ENCODE measurements at places on chromosomes 1 and 21.

GRCh38 chr1:94925561-94926125 lies 1.3 kb downstream of the CNN3 start:
- no peak for DNase-seq

- DNase-seq, result no peak
Measured at GRCh38 chr21:30447056-30447455, 7.0 kb downstream of the KRTAP15-1 start.

GRCh38 chr1:51859333-51859732 lies 19.2 kb downstream of the NRDC start:
- DNase-seq, result no peak

- DNase-seq, result no peak
Measured at GRCh38 chr1:47991673-47992072, 5.5 kb downstream of the TRABD2B start.

GRCh38 chr1:221998186-221998612 lies 256.3 kb upstream of the DUSP10 start:
- DNase-seq, result no peak

DNA sequence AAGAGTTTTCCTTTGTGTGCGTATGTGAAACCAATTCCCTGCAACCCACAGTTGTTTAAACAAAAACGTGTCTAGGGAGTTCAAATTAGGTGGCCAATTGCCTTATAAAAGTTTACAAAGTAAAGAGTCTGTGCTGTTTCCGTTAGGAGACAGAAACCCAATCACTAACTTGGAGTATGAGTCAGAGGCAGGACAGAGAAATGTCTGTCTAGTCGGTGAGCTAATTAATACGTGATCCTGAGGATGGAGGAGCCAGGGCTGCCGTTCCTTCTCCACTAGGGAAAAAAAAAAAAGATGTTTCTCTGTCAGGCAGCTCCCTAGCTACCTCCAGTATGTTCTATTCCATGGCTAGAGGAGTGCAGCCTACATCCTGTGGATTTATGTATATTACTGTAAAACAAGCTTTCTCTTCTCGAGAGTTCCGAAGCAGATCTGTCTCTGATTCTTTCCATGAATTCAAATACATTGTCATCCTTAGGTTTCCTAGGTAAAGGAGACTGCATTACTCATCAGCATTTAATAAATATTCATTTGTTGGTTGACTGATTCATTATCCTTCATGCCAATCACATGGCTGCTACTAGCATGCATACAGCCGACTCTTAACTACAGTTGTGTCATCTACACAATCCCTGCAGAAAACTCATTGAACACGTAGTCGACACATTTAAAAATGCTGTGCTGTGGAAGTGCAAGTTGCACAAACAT lies 430.6 kb downstream of the KIF26B start:
- DNase-seq, result no peak

GRCh38 chr1:13930151-13930550 lies 230.2 kb downstream of the PRDM2 start:
- no peak for DNase-seq

DNA sequence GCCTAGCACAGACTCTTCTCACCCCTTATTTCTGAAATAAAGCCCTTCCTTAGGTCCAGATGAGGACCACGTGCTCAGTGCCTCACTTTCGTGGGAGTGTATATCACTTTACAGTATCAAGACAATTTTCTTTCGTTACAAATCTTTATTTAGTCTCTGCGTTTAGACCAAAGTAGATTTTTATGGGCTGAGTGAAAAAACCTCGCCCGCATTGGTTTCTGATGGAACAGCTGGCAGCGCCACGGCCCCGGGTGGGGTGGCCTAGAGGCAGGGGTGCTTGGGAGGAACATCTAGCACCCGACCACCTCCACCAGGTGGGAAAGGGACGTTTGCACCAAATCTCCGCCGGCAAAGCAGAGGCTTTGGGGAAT lies 7.6 kb downstream of the SIM2 start:
- no peak for DNase-seq

- DNase-seq, result no peak
Measured at GRCh38 chr1:233575450-233575849, 38.5 kb upstream of the KCNK1 start.

DNA sequence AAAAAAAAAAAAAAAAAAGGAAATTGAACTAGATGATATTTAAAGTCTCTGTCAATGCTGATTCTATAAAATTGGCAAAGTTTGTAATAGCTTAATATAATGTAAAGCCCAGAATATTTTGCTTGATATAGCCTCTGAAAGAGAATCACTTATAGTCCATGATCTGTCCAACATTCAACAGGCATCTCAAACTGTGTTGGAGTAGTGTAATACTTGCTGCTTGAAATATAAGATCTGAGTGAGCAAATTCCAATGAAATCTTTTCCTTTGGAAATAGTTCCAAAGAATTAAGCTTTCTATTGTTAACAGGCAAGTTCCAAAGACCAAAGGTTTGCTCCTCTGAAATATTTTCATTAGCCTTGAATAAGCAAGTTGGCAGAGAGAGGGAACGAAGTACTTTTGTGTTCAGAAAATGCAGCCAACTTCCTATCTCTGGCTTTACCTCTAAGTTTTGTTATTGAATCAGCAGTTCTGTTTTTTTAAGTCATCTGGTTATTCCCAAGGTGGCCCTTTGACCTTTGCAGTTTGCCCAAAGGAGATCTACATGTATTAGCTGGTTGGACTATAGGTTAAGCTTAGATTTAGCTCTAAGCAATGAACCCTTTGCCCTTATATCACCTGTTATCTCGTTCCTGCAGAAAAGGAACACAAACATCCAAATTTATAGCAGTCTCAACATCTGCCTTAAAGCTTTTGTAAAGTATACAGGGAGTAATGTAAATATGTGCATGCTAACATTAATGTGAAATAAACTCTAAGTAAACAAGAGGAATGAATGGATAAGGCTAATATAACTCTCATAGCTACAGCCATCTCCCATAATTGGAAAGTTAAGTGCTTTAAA lies 24.4 kb upstream of the CEP350 start:
- no peak for DNase-seq

DNA sequence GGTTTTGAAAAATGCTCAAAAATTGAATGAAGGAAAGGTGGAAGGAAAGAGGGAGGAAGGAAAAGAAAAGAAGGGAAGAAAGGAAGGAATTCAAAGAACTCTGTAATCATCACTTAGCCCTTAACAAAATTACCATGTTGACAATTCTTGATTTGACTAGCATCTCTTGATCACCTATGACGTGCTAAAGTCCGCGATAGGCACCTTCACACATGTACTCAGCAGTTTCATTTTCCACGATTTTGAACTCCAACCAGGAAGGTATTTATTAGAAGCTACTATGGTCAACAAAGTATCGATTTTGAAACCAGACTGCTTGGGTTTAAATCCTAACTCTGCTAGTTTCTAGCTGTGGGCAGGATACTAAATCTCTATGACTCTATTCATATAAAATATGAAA lies 146.9 kb downstream of the DAB1 start:
- no peak for DNase-seq

GRCh38 chr1:12078938-12079861 lies 16.1 kb downstream of the TNFRSF8 start:
- DNase-seq, result no peak

DNA sequence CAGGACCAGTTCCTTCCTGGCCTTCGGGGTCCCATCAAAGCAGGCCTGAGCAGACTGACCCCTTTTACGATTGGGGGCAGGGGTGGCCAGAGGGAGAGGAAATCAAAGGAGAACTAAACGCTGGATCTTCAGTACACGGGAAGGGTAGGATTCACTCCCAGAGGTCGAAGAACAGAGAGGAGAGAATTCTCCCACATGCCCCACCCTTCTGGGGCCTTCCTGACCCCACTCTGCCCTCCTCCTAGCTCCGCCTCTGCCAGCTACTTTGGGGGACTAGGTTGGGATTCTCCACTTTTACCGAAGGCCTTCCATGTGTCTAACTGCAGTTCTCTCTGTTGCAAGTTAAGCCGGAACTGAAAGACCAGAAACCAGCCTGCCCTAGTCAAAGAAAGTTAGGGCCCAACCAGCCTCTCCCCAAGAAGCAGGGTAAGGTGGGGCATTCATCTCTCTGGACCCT lies 654 bp upstream of the ARHGEF2 start:
- DNase-seq, result no peak

GRCh38 chr1:89698020-89698560 lies 65.2 kb downstream of the LRRC8C start:
- no peak for DNase-seq

DNA sequence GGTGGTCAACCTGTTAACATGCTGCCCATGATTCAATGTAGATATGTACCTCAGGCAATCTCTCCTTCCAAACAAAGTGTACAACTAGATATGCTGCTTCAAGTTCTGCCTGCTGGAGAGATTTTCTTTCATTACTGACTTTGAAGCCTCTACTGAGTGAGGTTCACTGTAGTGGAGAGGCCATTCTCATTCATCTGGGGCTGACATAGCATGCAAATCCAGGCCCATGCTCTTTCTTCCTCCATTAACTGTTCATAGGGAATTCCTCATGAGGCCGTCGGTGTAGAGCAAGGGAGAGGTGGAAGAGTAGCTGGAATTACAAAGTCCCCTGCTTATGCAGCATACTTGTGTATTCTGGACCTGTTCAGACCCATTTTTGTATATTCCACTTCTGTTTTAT lies 38.6 kb downstream of the VANGL2 start:
- no peak for DNase-seq

GRCh38 chr1:228268881-228269265 lies 61.0 kb downstream of the OBSCN start:
- DNase-seq, result no peak

DNA sequence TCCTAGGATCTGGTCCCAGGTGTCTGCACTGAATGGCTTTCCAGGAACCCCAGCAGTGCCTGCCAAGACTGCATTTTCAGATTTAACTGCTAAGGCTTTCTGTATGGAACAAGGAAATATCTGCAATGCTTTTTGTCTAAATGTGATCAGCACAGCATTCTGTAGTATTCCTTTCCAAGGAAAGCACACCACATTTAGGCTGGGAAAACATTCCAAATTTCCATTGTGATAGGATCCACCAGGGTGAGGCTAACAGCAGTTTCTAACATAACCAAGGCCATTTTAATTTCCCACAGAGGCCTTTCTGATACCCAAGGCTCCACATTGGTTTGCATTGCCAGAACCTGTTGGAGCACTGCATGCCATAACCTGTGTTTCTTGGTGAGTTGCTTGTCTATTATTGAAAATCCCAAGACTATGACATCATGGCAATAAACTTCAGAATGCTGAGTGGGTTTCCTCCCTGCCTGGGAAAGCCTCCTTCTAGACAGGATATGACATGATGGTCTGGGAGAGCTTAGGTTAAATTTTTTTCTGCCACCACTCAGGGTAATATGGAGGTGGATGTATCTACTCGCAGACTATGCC lies 23.3 kb upstream of the PTGFRN start:
- DNase-seq, result no peak

DNA sequence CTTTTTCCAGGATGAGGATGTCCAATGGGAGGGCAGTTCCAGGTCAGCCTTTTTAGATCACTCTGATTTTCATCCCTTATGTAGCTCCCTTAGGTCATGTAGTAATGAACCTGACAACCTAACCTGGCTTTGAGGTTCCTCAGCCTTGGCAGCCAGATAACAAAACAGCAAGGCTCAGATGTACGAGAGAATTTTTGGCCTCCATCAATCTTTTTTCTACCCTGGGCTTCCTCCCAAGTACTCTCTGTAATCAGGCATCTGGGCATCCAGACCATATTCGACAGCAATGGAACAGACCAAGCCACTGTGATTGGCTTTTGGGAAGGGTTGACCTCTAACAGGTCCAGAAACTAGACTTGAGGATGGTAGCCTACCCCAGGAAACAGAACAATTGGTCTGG lies 38.6 kb downstream of the KCNH1 start:
- no peak for DNase-seq

- no peak for DNase-seq
Measured at GRCh38 chr1:72848997-72849396, 566.7 kb upstream of the NEGR1 start.

GRCh38 chr21:15255763-15256162 lies 191.0 kb upstream of the NRIP1 start:
- no peak for DNase-seq

DNA sequence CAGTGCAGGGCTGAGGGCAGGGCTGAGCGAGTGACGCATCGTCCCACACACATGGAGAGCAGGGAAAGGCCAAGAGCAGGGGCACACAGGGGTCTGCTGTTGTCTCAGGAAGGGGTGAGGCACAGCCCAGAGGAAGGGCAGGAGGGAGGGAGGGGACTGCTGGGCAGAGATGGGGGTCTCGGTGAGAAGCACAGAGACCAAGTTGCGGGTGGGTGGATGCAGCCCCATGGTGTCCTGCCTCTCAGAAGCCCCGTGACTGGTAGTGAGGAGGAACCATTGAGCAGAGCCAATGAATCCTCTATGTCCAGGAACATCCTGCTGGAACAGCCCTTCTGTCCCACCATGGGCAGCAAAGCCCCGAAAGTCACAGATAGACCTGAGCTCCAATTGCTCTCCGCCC lies 17.8 kb downstream of the C1orf198 start:
- DNase-seq, result no peak

- no peak for DNase-seq
Measured at GRCh38 chr1:25620211-25620610, 3.6 kb downstream of the MAN1C1 start.

- no peak for DNase-seq
Measured at GRCh38 chr1:24641646-24642151, 1.4 kb upstream of the SRRM1 start.

GRCh38 chr1:76901158-76901767 lies 34.0 kb downstream of the ST6GALNAC5 start:
- DNase-seq, result no peak

GRCh38 chr1:227948493-227949260 lies 945 bp upstream of the WNT9A start:
- no peak for DNase-seq

- no peak for DNase-seq
Measured at GRCh38 chr1:99849413-99849743, 783 bp upstream of the AGL start.

- no peak for DNase-seq
Measured at GRCh38 chr1:110671361-110671760, 3.4 kb downstream of the KCNA3 start.

DNA sequence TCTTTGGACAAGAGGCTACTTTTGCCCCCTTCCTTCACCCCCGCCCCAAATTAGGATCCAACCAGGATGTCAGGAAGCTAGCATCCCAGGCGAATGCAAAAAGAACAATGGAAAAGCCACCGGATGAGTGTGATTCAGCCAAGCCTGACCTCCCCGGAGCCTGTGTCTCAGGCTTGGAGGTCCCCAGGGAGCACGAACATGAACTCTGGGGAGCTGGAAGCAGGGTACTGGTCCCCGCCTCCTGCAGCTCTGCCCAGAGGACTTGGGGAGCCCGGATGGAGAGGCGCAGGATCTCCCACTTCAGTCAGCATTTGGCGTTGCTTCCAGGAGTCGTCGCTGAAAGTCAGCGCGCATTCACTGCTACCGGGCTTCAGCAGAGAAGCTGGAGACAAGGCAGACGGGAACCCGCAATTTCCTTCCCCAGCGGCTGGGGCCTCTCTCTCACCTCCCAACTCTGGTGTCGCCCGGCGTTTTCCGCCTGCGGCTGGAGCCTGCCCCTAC lies 1.8 kb upstream of the TBX15 start:
- DNase-seq, result no peak

DNA sequence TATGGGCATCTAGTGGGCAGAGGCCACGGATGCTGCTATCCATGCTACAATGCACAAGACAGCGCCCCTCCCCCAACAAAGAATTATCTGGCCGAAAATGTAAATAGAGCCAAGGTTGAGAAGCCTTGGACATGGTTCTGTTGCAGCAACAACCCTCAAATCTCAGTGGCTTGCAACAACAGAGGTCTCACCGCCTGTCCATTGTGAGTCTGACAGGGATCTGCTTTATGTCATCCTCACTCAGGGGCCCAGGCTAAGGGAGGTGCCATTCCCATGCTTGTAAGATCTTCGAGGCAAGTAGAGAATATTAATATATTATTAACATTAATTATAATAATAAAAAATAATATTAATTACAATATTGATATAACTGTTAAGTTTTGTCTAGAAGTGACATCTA lies 9.5 kb upstream of the PITHD1 start:
- DNase-seq, result no peak

GRCh38 chr1:52164604-52165003 lies 22.7 kb downstream of the ZFYVE9 start:
- no peak for DNase-seq

Measured in stimulated activated CD8-positive, alpha-beta memory T cell treated with anti-CD3 and anti-CD28 coated beads, Interleukin-7, amount 100 ng/mL, for 1 hour (primary cell).